NCI-H524 treated with DMSO at 0.1 percent for 48 hours (cell line): ENCODE measurements at places on chromosomes 4 and X.

DNA sequence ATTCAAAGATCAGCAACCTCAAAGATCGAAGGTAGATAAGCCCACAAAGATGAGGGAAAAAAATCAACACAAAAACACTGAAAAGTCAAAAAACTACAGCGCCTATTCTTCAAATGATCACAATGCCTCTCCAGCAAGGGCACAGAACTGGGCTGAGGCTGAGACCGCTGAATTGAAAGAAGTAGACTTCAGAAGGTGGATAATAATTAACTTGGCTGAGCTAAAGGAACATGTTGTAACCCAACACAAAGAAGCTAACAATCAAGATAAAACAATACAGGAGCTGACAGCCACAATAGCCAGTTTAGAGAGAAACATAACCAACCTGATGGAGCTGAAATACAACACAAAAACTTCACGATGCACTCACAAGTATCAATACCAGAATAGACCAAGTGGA, 231.1 kb downstream of the STPG2 start:
- no peak for DNase-seq

GRCh38 chr4:86233681-86234080, 126.2 kb downstream of the MAPK10 start:
- no peak for DNase-seq

DNA sequence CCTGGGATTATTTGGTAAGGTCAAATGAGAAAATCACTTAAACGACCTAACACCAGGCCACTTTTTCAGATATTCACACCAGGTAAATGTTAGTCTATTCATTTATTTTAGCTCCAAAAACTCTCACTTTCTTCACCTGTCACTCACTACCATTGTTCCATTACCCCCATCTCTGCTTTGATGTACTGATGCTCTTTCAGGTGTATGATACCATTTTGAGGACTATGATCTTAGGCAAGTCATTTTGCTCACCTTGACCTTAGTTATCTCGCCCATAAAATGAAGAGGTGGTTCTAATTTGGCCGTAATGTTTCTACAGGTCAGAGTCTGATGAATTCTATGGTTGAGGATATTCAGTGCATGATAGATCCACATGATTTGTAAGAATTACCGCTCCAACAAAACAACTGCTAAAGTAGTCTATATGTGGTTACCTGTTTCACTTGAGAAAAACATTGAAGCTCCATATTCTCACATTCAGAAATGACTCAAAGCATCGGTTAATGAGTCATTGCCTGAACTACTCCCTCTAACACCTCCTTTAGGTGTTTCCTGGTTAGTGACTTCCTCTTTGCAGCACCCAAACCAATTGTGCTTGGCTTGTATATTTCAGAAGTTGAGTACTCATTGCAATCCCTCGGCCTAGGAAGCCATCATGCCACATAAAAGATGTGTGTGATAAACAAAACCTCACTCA, 4.5 kb downstream of the DTHD1 start:
- DNase-seq, result no peak

DNA sequence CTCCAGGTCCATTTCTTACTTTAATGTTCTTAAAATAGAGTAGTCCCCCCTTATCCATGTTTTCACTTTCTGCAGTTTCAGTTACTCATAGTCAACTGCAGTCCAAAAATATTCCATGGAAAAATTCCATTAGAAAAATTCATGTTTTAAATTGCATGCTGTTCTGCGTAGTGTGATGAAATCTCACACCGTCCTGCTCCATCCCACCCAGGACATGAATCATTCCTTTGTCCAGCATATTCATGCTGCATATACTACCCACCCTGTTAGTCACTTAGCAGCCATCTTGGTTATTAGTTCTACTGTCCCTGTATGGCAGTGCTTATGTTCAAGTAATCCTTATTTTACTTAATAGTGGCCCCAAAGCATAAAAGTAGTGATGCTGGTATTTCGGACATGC, 5.4 kb upstream of the PDLIM5 start:
- DNase-seq, result no peak

GRCh38 chr4:147355847-147356246, 125.0 kb upstream of the EDNRA start:
- no peak for DNase-seq

DNA sequence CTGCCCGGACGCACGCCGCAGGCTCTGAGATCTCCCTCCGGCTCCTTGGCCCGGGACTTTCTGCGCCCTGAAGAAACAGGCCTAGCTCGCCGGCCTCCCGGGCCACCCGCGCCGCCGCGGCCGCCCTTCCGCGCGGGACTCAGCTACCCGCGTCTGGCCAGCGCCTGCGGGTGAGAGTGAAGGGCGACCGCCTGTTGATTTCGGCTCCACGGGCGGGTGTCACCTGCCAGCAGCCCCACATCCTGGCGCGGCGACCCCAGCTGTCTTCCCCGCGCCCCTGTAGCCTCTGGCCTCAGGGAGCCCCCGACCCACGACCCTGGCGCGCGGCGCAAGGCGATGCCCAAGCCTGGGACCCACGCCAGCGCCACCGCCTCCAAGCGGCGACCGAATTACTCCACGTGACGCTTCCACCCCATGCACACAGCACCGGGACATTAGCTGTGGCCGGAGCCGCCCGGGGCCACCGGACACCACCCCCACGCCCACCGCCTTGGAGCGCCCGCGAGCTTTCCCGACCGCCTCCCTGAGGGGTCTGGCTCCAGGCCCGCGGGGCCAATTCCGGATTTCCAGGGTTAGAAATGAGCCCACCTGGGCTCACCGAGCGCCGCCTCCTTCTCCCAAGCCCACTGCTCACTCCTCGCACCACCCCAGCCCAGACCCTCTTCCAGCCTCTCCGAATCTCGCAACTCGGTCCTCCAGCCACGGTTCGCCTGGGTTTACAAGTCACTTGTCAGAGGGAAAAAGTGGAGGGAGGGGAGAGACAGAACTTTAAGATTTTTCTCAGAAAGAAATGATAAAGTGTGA, 10.2 kb downstream of the ARX start:
- DNase-seq, result no peak

- DNase-seq, result no peak
These were observed 109.0 kb upstream of the AADAT start for GRCh38 chr4:170198747-170199146.

- no peak for DNase-seq
These were observed 80.2 kb downstream of the SCD5 start for GRCh38 chr4:82718162-82718940.

DNA sequence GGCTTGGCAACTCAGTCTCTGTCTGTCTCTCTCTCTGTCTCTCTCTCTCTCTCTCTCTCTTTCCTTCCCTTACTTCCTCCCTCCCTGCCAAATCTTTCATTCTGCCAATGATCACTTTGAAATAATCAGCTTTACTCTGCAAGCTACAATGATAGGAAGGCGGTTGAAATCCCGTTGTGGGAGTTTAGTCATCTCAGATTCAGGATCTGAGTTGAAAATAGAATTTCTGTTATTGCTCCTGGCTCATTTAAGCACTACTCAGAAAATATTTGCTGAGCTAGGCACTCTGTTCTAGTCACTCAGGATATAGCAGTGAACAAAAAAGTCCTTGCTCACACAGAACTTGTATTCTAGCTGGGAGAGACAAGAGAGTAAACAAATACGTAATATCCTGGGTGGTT, 56.3 kb upstream of the DCTD start:
- DNase-seq, result no peak

DNA sequence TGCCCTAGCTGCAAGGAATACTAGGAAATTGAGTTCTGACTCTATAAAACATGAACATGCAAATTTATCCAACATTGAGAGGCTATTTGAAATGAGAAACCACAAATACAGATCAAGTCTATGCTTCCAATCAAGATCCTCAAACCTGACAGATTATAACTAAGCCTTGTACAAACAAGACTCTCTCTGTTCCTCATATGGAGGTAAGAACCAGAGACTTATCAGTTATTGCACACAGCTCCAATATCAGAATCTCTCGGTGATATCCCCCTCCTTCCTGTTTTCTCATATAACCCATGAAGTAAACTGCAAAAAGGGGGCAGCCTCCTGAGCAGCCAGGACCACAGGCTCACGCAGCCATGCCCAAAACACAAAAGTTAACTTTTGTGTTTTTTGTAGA, 36.5 kb downstream of the FBXW7 start:
- DNase-seq, result no peak

- DNase-seq, result no peak
These were observed 4.0 kb upstream of the CCNG2 start for GRCh38 chr4:77153006-77153405.

DNA sequence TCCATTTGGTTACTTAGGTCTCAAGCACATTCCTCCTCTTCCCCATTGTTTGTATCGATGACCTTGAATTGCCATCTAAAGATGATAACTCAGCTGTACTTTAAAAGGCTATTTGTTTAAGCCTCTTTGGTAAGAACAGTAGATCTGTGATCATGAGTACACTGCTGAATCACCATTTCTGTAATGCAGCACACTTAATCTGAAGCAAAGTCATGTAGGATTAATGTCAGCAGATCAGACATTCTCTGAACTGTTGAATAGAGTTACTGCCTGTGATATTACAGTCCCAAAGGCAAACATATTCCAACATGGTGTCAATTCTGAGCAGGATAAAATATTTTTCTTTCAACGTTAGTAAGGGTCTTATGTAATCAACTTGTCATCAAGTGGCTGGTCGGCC, 631.6 kb downstream of the TECRL start:
- DNase-seq, result no peak

GRCh38 chr4:79915246-79915645, 157.8 kb downstream of the ANTXR2 start:
- no peak for DNase-seq

DNA sequence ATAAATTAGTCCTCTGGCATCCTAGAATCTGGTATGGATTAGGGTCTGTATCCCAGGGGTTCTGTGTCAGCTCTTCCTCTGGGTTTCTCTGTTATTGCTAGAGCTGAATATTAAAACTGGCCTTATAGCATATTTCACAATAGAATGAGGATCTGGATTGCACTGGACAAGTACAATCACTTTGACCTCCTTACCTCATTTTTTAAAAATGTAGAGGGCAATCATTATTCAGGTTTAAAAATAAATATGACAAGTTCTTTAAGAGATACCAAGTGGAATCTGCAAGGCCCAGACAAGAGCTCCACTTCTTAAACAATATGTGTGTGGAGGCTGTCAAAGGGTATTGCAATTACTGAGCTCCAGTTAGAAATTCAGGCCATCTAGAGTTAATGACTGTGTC, 1.4 kb downstream of the PALLD start:
- DNase-seq, result no peak

DNA sequence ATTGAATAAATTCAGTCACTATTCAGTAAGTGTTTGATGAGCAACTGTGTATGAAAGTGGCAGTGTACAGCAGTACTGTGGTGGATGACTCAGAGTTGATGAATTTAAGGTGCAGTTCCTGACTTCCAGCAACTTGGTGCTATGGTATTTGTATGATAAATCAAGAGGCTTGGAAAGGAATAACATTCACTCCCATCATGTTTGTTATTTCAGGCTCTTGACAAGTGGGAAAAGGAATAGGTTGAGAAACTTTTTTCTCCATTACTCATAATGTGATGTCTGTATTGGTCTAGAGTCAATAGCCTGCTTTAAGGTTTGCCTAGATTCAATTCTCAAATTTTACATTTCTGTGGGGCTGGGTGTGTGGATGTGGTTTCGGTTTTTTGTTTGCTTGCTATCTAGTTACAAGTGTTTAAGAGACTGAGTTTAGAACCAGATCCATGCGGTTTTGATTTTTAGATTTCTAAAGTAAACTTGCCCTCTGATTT, 35.1 kb upstream of the CYP2U1 start:
- DNase-seq, result no peak

DNA sequence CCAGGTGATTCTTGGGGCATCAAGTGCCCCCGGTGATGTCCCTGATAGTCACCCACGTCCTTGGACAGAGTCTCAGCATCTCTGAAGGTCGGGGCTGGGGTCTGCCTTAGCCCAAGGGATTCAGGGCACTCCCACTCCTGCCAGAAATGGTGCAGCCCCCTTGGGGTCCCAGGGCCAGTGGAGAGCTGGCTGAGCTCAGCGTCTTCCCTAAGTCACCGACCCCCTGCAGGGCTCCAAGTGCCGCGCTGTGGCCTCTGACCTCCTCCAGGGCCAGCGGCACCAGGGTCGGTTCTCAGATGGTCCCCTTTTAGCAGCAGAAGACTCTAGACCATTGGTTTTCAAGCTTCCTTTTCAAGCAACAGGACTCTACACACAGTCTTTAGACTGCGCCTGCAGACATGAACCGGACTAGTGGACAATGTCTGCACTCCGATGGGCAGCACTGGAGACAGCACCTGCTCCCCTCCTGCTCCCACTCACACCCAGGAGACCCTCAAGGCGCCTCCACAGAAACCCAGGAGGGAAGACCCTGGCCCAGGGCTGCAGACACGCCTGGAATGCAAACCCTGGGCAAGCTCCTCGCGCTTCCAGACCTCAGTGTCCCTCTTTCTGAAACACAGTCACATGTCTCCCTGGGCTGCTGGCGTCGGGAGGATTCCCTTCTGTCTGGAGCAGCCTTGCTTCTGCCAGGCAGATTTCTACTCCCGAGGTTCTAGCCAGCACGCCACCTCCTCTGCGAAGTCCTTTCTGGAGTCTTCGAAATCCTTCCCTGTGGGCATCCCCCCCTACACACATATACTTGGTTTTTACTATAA, 53.9 kb downstream of the ABLIM2 start:
- no peak for DNase-seq

- DNase-seq, result no peak
These were observed 3.6 kb downstream of the VSIG4 start for GRCh38 chrX:66036231-66036630.

GRCh38 chrX:86149119-86149518, 868 bp downstream of the DACH2 start:
- DNase-seq, result no peak

- DNase-seq, result no peak
These were observed 125.2 kb downstream of the COL25A1 start for GRCh38 chr4:109177096-109177810.

- DNase-seq, result no peak
These were observed 7.2 kb upstream of the MPP1 start for GRCh38 chrX:154812341-154813101.

GRCh38 chr4:87121341-87122065, 98.9 kb downstream of the KLHL8 start:
- no peak for DNase-seq

GRCh38 chrX:38959736-38960135, 158.5 kb downstream of the MID1IP1 start:
- no peak for DNase-seq
